ENCODE measurements at places on chromosomes 6 and 20.

DNA sequence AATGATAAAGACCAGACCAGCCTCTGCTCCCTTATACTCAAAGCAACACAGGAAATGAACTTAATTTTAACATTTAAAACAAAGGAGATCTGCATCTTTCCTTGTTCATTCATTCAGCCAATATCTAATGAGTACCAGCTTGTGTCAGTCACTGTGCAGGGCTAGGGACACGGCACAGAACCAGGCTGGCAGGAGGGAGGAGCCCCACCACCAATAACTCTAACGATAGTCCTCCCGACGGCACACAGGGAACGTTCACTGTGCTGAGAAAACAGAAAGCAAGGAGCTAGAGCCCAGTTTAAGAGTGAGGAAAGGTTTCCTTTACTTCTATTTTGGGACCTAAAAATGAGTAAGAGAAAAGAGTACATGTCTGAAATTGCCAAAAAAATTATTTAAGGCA, 9.9 kb downstream of the ETV7 start:
- no peak for DNase-seq

- DNase-seq = no peak
Measured at GRCh38 chr20:49976542-49976941, 6.2 kb upstream of the SNAI1 start.

GRCh38 chr6:25180630-25181349, 98.4 kb upstream of the CARMIL1 start:
- DNase-seq = no peak

DNA sequence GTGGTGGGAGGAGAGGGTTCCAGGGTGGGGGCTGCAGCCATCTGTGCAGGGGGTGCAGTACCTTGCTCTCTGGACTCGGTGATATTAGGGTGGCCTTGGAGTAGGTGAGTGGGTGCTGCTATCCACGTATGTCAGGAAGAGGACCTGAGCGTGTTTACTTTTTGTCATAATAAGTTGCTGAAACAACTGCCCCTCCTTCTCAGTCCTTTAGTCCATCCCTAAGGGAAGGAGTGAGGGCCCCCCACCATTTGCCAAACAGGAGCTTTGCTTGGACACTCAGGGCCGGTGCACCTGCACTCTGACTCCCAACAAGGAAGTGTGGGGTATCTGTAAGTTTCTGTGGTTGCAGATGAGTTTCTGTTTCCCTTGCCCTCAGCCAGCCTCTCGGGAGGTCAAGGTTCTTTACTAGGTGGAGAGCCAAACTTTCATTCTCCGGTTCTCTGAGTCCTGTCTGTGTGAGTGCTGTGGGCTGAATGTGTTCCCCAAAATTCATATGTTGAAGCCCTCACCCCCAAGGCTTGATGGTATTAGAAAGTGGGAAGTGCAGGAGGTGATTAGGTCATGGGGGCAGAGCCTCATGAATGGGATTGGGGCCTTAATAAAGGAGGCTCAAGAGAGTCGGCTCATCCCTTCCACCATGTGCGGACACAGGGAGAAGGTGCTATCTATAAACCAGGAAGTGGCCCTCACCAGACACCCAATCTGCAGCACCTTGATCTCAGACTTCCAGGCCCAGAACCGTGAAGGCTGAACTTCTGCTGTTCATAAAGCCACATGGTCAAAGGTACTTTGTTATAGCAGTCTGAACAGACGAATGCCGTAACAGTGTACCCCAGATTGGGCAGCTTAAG, 19.6 kb upstream of the CCR6 start:
- DNase-seq = no peak

DNA sequence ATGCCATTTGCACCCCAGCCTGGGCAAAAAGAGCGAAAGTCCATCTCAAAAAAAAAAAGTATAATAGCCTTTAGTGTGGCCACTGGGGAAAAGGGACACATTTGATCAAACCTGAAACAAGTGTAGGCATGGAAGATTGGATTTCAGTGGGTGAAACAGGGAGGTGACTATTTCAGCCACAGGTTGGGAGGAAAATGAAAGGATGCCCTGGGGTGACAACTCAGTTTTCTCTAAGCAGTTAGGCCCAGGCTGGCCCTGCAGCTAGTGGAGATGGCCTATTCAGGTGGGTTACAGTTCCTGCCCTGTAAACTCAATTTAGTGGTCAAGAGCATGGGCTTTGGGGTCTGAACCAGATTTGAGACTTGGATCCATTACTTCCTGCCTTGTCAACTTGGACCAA, 36.4 kb downstream of the SPATA2 start:
- no peak for DNase-seq

GRCh38 chr20:2195614-2196013, 94.0 kb downstream of the STK35 start:
- no peak for DNase-seq

DNA sequence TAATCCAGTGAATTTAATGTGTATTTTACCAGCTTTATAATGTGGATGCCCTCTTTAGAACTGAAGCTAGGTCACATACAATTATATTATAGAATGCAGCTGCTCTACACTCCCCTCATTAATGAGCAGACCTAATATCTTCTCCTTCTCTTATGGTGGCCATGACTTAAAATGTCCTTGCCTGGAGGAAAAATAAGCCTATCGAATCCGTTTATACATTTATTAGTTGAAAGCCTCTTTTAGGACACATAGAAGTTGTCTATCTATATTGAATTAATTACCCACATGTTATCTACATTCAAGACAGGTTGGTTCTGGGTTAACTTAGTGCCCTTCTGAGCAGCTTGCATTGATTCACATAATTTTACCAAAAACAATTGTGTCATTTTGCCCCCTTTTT, 1716.8 kb downstream of the HACE1 start:
- DNase-seq = no peak

GRCh38 chr6:66435321-66435720, 728.3 kb upstream of the EYS start:
- DNase-seq = no peak

DNA sequence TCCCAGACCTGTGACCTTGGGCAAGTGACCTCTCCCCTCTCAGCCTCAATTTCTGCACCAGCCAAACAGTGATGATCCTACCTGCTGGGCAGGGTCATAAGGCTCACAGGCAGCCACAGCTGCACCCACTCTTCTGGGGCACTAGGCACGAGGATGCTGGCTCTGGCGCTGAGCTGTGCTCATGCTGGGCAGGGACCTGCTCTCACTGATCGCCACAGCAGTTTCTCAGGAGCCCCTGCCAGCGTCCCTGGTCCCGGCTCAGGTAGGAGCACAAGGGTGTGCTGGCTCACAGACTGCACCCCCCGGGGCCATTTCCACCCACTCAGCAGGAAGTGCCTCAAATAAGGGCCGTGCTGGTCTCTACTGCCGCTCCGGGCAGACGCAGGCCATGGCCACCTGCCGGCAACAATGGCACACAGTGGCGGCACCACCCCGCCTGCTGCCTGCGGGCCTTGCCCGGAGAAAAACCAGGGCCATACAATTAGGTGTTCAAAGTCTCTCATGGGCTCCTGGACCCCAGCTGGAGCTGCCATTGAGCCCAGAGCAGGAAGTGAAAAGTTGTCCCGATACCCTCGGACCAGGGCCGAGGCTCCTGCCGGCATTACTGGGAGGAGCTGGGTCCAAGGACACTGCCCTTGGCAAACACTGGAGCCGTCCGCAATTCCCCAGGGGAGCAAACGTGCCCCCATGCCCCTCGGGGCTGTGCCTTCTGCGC, 4.6 kb upstream of the CABLES2 start:
- peak; percentile 46 for DNase-seq

- DNase-seq = no peak
Measured at GRCh38 chr6:56607111-56607752, 35.5 kb downstream of the DST start.

GRCh38 chr6:52908526-52908925, 972 bp downstream of the GSTA3 start:
- no peak for DNase-seq

DNA sequence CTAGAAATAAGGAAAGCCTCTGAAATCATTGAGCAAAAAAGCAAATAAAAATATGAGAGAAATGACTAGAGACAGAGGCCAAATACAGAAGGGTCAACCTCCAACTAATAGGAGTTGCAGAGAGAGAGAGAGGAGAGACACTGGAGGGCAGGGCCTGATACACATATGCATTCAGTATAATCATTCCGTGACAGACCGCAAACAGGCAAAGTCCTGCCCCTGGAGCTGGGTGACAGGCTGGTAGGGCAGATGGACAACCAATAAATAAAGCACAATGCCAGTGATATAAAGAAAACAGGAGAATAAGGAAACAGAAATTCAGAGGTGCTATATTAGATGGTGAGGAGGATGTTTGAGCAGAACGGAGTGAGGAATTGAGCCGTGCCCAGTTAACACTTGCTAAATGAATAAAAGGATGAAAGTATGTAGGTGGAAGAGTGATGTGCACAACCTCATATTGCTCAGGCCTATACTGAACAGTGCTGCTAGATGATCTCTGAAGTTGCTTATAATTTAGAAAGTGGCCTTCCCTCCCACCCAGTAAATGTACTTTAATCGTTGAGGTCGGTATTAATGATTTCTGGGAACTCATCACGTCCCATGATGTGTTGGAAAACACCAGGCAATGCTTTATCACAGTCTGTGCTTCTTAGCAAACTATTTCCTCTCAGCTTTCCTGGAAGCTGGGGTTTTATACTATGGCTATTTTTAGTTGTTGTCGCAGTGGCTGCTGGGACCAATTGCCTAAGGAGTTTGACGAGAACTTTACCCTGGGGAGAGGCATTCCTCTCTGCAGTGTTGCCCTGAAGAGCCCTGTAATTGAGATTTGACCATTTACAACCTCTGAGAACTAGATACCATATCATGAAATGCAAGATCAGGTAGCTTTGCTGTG, 37.6 kb upstream of the CLIC5 start:
- no peak for DNase-seq

DNA sequence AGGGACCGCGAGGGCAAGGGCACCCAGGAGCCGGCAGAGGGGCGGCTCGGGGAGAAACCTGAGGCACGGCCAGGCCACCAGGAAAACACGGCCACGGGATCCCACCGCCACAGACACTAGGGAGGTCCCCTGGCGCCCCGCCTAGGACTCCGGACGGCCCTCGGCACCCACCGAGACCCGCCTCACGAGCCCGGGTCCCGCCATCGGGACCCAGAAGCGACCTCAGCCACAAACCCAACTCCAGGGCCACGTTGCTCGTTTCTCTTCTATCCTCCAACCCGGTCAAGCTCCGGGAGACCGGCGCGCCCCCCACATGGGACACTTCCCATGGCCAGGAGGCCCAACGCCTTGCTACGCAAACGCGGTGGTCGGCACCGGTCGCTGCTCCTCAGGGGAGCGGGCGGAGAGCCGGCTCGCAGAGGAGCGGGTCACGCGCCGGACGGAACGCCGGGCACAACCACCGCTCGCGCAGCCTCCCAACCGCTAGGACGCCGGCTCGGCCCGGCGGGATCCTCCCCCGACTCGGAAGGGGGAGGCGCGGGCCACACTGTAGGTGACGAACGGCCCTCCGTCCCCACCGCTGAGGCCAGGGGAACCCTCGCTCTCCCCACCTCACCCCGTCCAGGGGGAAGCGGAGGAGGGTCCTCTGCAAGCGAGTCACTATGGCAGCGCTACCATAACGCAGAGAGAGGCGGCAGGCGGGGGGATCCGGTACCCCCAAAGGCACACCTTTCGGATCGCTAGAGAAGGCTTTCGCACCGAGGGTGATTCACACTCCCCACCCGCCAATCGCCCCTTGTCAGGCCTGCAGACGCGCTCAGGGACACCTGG, 1514.1 kb upstream of the DEFB115 start:
- no peak for DNase-seq

DNA sequence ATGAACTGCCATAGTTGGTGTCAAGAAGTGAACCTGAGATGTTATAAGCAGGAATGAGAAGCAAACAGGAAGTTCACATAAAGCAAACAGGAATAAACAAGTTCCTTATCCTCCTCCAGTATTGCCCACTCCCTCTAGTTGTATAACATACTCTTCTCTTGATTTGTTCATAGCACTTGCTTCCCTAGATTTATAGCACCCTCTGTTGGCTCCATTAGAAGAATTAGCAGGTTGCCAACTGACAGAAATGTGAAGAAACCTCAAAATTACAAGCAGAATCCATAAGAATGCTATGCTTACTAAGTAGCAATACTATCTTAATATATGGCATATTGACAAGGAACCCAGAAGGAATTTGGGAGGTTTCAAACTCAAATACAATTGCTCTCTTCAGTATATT, 195.4 kb downstream of the TBX18 start:
- peak; percentile 34 for DNase-seq

DNA sequence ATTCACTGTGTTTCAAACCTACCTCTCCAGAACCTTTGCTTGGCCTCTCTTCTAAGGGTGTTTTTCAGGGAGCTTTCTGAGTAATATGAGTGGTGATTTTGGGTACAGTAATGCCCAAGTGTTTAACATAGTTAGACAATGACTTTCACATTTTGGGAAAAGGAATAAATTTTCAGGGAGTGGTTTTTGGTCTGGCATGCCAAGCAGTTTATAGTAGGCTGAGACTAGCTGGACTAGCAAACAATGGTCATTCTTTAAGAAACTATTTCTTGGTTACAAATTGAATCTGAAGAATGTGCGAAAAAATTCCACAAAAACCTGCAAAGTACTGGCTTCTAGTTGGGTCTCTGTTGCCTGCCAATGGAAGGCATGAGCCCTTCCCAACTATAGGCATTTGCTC, 15.4 kb downstream of the FNDC1 start:
- DNase-seq = no peak

DNA sequence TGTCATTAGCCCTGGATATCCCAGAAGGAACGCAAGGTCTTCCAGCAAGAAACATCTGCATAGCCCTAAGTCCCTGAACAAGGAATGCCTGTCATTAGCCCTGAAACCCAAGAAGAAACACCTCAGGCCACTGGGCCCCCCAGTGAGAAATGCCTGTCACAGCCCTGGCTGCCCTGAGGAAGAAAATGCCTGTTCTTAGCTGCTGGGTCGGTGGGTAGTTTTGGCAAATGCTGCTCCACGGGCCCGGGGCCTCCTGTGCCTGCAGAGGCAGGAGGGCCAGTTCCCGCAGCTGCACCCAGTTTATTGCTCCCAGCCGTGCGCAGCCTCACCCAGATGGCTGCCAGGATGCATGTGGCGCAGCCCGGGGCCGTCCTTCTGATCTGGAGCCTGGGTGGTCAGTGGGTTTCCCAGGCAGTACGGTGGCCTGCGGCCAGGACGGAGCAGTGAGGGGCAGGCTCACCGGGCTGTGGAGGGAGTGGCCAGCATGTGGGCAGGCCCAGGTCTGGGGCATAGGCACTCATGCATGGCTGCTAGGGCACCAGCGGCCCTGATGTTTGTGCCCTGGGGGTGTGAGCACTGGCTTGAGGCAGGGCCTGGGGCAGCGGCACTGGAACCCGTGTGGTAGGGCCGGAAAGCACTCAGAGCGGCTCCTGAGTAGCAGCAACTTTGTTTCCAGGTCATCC, 219.0 kb downstream of the ERMARD start:
- DNase-seq = no peak

GRCh38 chr20:20747298-20747697, 34.9 kb upstream of the RALGAPA2 start:
- no peak for DNase-seq

DNA sequence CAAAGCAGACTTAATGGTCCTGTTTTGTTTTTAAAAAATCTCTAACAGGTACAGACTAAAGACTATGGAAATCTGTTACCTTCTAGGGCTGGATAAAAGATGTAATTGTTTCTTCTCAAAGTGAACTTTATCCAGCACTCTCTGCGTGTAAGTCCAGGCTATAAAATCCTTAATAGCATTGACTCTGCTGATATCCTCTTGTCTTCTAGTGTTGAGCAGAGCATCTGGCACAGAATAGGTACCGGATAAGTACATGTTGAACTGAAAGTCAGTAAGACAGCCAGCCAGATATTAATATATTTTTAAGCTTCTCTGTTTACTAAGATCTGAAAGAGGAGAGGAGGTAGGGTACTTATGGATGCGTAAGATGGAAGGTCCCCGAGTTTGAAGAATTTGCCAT, 262.3 kb downstream of the TBC1D7 start:
- DNase-seq = no peak

All from NCI-H2081 (cell line).